H9 (cell line): ENCODE measurements at places on chromosomes 1 and 21. TPM values are rescaled to one million over a fixed set of nuclear protein-coding genes. Genes with fewer than 3 reads are reported as not detected.

SLC2A5 gene
- not detected in 2 replicates for total RNA-seq

GCSAML gene
- not detected in 2 replicates for total RNA-seq

LEPROT gene
- total RNA-seq = 28.6 and 32.6 TPM in 2 replicates

PRAMEF10 gene
- total RNA-seq = not detected in 2 replicates

LIN28A gene
- 1,267 and 1,289 TPM in 2 replicates for total RNA-seq

ANKRD35 gene
- total RNA-seq = 0.18 and 0.28 TPM in 2 replicates

HRNR gene
- total RNA-seq = not detected in 2 replicates

PRRX1 gene
- not detected in 2 replicates for total RNA-seq

COG2 gene
- total RNA-seq = 35.7 and 42.2 TPM in 2 replicates

KIRREL1 gene
- total RNA-seq = 29.9 and 30.5 TPM in 2 replicates

GJA9 gene
- total RNA-seq = not detected in 2 replicates

TMEM125 gene
- total RNA-seq = 19.1 and 19.6 TPM in 2 replicates

DEPDC1 gene
- 23.1 and 26.1 TPM in 2 replicates for total RNA-seq

ZNF593OS gene
- not detected in 2 replicates for total RNA-seq

COL6A2 gene
- total RNA-seq = 124 and 129 TPM in 2 replicates

AQP10 gene
- not detected in 2 replicates for total RNA-seq

TRIM58 gene
- 1.7 and 2.0 TPM in 2 replicates for total RNA-seq

GRIK1 gene
- total RNA-seq = not detected in 2 replicates

MAPKAPK2 gene
- total RNA-seq = 48.0 and 50.1 TPM in 2 replicates

SFN gene
- 3.8 and 4.3 TPM in 2 replicates for total RNA-seq

ADAR gene
- 228 and 236 TPM in 2 replicates for total RNA-seq

NFIA gene
- 0.35 and 0.70 TPM in 2 replicates for total RNA-seq

PWP2 gene
- total RNA-seq = 6.0 and 6.3 TPM in 2 replicates

GPR37L1 gene
- 0.11 TPM in 2 replicates for total RNA-seq

SLAMF7 gene
- total RNA-seq = not detected in 2 replicates

NUP133 gene
- total RNA-seq = 67.2 and 71.3 TPM in 2 replicates

CELA3A gene
- not detected in 2 replicates for total RNA-seq

SNX27 gene
- total RNA-seq = 48.9 and 53.3 TPM in 2 replicates

TPRG1L gene
- 24.0 and 24.7 TPM in 2 replicates for total RNA-seq

HSPB7 gene
- not detected in 2 replicates for total RNA-seq

PRKAA2 gene
- total RNA-seq = 3.9 and 4.0 TPM in 2 replicates

ACTN2 gene
- 0.92 and 2.3 TPM in 2 replicates for total RNA-seq

FCRLA gene
- total RNA-seq = not detected in 2 replicates

BRDT gene
- total RNA-seq = 0.15 TPM in 2 replicates

TCEA3 gene
- 0.29 and 0.37 TPM in 2 replicates for total RNA-seq

C1QC gene
- total RNA-seq = not detected in 2 replicates

VAMP3 gene
- 42.9 and 46.8 TPM in 2 replicates for total RNA-seq

RORC gene
- 0.46 and 0.52 TPM in 2 replicates for total RNA-seq

SPRR1A gene
- total RNA-seq = not detected in 2 replicates

EFNA3 gene
- total RNA-seq = 3.9 and 4.6 TPM in 2 replicates

UBE2U gene
- not detected in 2 replicates for total RNA-seq

KRTAP12-4 gene
- not detected in 2 replicates for total RNA-seq

LAMTOR2 gene
- 50.6 and 55.0 TPM in 2 replicates for total RNA-seq

PAQR6 gene
- total RNA-seq = 14.6 and 15.8 TPM in 2 replicates

PPIE gene
- total RNA-seq = 36.3 and 38.8 TPM in 2 replicates
